ENCODE measurements at places on chromosomes 2 and 18.

- no peak for DNase-seq
These were observed 2.2 kb upstream of the ACADL start for GRCh38 chr2:210227290-210228088.

DNA sequence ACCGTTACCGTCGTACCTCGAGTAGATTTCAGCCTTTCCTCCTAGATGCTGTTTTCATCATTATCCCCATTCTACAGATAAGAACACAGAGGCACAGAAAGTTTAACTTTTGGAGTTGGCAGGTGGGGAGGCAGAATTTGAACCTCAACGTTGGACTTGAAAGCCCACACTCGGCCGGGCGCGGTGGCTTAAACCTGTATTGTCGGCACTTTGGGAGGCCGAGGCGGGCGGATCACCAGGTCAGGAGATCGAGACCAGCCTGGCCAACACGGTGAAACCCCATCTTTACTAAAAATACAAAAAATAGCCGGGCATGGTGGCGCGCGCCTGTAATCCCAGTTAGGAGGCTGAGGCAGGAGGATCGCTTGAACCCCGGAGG is 11.5 kb downstream of the CATIP start:
- no peak for DNase-seq

- DNase-seq = no peak
These were observed 227.5 kb downstream of the MTX2 start for GRCh38 chr2:176496761-176497160.

DNA sequence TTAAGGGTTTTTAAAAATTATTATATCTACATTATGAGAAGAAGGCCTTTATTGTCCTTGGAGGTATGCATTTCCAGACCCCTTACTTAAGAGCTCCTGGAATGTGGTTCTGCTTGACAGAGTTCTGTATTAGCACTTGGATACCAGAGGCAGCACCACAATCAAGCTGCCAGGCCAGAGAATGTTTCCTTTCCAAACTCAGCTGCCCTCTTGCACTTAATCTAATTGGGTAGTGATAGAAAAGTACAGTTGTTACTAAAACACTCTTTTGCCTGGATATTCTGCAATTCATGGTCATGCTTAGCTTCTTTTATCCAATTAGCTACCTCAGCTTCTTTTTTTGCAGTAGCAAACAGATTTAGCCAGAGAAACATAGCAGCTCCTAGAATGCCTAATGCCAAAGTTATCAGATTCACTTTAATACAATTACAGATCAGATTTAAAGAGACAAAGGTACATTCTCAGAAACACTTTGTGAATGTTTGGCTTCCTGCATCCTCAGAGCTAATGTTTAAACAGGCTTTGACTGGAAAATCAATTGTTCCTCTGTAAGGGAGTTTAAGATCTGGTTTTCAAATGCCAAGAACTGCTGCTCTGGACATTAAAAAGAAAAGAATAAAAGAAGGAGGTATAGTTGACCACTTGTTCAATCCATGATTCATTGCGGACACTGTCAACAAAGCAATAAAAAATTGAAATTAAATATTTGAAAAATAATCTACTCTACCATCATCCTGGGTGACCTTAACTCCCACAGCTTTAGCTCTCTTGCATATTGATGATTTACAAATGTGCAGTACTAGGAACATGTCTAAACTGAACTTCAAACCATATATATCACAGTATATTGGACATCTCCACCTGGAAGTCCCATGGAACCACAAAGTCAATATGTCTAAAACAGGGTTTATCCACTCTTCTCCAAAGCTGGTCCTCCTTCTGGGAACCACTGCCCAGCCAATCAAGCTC is 12.8 kb downstream of the NOSTRIN start:
- no peak for DNase-seq

GRCh38 chr2:182444806-182445205 is 18.0 kb upstream of the PDE1A start:
- DNase-seq = no peak

DNA sequence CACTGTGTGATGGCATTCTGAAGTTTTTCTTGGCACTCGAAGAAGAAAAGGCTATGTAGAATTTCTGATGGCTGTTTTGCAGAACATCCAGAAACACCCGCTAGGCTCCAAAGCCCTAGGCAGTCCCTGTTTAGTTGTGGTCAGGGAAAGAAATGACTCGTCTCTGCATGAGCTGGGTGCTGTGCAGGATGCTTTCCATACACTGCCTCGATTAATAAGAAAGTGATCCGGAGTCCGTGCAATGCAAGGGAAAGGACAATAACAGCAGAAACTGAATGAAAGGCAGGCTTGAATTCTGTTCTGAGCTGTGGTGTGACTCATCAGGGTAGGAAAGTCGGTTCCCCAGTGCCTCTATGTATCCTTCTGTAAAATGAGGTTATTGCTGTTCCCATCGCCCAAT is 18.7 kb downstream of the MAPRE3 start:
- no peak for DNase-seq

DNA sequence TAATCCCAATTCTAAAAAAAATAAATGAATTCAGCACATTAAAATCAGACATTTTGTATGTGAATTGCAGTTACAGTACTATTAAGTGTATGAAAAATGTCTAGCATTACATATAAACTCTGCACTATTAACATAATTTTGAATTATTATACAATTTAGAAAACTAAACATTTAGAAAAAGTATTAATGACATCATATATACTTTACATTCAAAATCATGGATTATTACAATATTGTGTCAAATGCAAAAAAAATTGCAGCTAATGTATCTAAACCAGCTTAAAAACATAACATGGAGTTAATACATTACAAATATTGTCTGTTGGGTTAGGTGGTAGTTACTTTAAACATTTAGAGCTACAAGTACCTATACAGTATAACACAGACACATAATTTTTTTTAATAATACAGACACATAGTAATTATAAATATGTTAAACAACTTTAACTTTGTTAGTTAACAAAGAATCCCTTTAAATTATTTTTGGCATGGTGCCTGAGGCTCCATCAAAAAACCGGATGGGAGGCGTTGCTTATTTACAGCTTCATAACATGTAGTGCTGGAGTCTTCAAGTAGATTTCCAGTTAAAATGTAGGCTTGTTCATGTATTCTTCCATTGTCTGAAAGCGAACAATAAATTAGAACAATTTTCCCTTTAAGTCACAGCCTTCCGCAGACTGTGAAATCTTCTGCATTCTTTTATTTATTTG is 79.1 kb downstream of the AP1S3 start:
- no peak for DNase-seq

GRCh38 chr18:78789850-78790249 is 189.8 kb upstream of the SALL3 start:
- DNase-seq = no peak

DNA sequence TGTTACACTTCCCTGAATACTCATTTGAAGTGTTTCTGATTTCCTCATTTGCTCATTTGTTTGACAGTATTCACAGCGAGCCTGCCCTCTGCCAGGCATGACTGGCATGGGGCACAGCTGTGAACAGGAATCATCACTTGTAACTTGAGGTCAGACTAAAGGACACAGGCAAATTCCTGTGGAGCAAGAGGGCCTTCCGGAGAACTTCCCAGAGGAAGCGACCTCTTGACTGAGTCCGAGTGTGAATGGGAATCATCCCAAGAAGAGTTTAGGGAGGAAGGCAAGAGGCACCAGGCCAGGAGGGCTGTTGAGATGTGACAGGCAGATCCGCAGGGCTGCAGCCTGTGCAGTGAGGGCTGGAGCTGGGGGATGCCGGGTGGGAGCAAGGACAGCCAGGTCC is 45.4 kb downstream of the LIMS1 start:
- DNase-seq = no peak

- no peak for DNase-seq
These were observed 60.7 kb upstream of the COX7A2L start for GRCh38 chr2:42421601-42422239.

DNA sequence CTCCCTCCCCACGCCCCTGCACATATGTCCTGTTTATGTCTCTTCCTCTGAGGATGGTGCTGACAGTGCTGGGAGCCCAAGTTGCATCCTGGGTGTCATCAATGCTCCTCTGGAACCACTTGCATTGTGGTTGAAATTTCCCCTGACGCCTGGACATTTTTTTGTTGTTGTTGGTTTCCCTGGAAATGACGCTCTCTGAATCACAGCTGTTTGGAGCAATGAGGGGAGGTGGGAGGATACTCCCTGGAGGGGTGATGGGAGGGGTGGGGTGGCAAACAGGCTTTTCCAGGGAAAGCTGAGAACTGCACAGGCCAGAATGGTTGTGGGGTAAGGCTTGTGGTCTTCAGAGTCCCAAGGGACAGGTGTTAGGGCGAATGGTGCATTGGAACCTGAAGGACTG is 29.6 kb downstream of the CELF4 start:
- DNase-seq = no peak

All from memory B cell (primary cell).